ENCODE measurements at places on chromosomes 7 and 10.

- DNase-seq, result no peak
Observed at GRCh38 chr7:95927756-95928155, 155.4 kb downstream of the DYNC1I1 start.

DNA sequence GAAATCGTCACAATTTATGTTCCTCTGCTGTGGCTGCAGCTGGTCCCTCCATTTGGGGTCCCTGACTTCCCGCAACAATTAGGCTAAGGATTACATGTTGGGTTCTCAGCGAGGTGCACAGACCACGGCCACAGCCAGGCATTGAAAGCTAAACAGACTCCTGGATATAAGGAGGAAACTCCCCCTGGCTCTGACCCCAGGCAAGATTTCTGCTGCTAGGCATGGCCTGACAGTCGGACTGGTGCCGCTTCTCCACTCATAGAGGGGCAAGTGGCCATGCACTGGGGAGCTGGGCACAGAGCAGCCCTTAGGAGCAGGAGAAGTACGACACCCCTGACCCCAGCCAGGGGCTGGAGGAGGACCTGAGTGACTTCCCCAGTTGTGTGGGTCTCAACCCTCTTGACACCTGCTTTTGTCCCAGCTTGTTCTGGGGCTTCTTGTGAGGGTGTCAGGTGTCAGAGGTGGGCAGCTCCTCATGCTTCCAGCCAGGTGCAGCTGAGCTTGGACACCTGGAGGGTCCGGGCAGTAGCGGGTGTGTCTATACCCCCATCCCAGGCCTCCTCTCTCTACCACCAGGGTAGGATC is 38.3 kb downstream of the TSPAN15 start:
- no peak for DNase-seq

GRCh38 chr10:93180482-93180931 is 106.8 kb downstream of the CYP26A1 start:
- no peak for DNase-seq

GRCh38 chr10:120970595-120971529 is 119.7 kb downstream of the WDR11 start:
- DNase-seq, result no peak

GRCh38 chr10:93333278-93333978 is 148.7 kb downstream of the MYOF start:
- no peak for DNase-seq

GRCh38 chr10:33660329-33660728 is 325.9 kb upstream of the NRP1 start:
- DNase-seq, result no peak

DNA sequence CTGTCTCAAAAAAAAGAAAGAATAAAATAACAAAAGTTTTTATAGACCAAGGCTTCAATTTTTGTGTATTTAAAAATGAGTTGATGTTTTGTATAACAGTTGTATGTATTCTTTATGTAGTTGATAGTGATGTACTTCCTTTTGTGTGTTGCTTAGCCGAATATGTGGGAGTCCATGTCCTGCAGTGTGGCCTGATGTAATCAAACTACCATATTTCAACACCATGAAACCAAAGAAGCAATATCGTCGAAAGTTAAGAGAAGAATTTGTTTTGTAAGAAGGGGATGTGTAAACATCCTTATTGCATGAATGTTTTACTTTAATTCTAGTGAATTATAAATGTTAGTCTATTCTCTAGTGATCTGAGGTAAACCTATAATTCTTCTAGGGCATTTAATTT is 56.6 kb downstream of the MPLKIP start:
- DNase-seq, result no peak

GRCh38 chr10:132990684-132991545 is 48.5 kb upstream of the CFAP46 start:
- no peak for DNase-seq

GRCh38 chr7:136947347-136947746 is 78.9 kb downstream of the CHRM2 start:
- no peak for DNase-seq

GRCh38 chr7:147984265-147984664 is 606.3 kb upstream of the C7orf33 start:
- no peak for DNase-seq

DNA sequence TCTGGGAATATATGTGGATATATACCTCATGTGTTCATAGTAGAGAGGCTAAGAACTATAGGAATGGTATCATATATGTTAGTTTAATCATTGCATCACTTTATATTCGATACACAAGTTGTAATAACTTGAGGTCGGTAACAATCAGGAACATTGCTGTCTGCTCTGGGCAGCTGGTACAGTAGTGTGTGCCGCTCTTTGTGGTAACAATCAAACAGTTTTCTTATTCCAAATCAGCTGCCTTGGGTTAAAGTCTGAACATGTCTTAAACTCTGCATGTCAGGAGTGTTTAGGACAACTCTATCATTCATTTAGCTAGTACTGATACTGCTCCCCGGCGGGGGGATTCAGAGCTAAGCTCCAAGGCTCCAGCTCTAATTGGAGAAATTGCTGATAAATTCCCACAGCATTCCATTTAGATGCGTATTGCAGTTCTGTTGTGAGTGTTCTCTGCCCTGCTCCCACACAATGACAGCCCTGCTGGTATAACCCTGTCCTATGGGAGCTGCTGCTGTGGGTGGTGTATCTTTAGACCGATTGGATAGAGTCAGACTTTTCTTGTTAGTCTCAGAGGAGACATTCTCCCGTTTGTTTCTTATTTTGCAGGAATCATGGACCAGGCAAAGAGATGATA is 707.5 kb upstream of the FZD8 start:
- no peak for DNase-seq

GRCh38 chr10:71931295-71931694 is 32.9 kb upstream of the CHST3 start:
- no peak for DNase-seq

DNA sequence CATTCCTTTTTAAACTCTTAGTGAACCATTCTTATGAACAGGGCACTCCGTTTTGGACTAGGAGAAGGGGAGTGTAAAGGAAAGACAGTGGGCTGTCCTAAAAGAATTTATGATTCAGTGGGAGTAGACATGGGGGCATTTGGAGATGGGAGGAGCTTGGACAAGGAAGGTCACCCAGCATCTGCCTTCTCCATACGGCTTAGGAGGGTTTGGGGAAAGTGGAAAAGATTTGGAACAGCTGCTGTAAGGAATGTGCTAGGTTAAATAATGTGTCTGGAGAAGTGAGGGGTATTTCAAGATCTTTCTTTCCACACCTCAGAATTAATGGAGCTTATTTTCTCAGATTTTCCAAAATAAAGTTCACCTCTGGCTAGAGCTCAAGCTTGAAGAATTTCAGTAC is 24.0 kb downstream of the SLC35G1 start:
- no peak for DNase-seq

GRCh38 chr7:140025814-140026433 is 36.8 kb downstream of the PARP12 start:
- no peak for DNase-seq

DNA sequence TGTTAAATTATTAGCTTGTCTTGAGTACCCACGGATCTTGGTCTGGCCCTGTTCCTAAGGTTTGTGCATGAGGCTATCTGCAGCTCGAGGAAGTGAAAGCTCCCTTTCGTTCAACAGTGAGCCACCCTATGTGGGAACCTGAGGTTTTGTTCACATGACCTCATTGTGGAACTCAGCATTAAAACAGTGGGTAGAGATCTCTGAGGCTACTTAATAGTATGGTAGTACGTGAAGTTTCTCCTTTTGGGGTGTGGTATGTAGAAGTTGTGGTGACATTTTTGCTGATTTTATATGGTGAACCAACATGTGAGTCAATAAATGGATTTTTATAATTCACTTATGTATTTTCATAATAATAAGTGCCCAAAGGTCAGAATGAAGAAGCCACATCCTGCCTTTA is 252.7 kb upstream of the FERD3L start:
- peak; percentile 33 for DNase-seq

DNA sequence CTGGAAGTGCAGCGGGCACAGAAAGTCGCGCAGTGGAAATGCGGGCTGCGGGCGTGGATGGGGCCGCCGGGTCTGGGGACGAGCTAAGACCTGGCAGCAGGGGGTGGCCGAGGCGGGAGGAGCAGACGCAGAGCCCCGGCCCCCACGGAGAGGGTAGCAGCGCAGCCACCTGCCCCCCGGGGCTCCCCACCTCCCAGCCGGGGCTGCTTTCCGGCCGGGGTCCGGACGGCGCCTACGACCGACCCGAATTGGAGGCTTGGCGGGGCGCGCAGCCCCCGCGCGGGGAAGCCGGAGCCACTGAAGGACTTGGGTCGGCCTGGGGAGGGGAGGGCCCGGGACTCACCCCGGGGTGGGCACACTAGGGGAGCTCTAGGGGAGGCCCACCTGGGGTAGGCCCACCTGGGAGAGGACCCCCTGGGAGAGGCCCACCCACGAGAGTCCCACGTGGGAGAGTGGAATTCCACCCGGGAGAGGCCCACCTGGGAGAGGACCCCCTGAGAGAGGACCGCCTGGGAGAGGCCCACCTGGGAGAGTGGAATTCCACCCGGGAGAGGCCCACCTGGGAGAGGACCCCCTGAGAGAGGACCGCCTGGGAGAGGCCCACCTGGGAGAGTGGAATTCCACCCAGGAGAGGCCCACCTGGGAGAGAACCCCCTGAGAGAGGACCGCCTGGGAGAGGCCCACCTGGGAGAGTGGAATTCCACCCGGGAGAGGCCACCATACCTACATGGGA is 854 bp upstream of the CFAP46 start:
- no peak for DNase-seq

DNA sequence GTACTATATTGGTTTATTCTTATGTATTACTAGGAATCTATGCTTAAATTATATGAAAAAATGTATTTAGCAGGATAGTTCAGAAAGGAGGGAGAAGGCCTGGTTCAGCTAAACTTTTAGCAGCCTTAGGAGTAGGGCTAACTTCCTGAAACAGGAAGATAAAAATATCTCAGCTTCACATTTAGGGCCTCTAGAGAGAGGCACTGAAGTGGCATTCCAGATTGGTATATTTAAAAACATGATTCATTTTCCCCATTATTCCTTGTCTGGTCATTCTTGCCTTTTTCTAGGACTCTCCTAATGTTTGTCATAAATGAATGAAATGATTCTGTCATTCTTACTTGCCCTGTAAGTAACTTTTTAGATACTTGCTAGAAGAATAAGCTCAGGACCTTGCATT is 63.0 kb upstream of the CYP26C1 start:
- DNase-seq, result no peak

GRCh38 chr10:76251841-76252671 is 820.6 kb downstream of the LRMDA start:
- no peak for DNase-seq

- no peak for DNase-seq
Observed at GRCh38 chr7:70384024-70384423, 747.9 kb upstream of the GALNT17 start.

DNA sequence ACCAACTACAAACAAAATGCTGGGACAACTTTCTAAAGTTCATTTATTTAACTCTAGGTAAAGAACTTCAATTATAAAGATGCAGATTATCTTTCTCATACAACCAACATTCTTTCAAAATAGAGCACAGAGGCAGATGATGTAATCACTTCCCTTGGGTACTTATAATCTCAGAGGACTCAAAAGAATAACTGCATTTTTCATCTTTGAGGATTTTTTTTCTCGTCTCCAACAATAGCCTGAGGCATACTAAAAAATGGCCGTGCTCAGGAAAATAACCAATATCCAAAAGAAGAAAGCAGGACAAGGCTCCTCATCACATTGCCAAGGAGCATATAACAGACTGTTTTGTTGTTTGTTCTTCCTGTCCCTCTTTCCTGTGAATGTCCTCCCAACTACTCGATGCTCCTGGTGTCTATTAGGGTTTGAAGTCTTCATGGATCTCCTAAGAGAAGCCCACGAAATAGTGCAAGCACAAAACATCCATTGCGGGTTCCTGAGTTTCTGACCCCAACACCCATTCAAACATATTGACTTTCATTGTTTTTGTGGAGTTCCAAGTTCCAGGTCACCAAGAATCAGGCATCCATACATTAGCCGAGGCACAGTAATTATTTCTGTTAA is 182.9 kb downstream of the SORCS1 start:
- no peak for DNase-seq

DNA sequence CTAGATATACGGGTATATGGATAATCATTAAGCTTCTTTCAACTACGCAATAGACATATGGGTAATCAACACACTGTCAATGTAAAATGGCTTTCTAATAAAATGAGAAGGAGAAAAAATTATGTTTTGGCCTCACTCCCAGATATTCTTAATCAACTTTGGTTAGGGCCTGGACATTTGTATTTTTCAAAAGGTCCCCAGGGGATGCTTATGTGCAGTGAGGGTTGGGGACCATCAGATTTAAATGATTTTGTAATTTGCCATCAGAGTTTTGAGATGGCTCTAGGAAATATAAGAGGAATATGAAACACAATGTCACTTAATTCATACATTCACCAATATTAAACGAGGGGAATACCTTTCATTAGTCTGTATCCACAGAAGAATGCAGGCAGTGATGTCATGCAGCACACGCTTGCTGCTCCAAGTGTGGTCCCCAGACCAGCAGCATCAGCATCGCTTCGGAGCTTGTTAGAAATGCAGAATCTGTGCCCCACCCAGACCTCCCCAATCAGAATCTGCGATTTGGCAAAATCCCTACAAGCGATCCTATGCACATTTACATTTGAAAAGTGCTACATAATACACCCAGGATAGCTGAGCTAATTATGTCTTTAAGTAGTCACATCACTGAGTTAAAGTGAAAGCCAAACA is 75.1 kb downstream of the INHBA start:
- no peak for DNase-seq

DNA sequence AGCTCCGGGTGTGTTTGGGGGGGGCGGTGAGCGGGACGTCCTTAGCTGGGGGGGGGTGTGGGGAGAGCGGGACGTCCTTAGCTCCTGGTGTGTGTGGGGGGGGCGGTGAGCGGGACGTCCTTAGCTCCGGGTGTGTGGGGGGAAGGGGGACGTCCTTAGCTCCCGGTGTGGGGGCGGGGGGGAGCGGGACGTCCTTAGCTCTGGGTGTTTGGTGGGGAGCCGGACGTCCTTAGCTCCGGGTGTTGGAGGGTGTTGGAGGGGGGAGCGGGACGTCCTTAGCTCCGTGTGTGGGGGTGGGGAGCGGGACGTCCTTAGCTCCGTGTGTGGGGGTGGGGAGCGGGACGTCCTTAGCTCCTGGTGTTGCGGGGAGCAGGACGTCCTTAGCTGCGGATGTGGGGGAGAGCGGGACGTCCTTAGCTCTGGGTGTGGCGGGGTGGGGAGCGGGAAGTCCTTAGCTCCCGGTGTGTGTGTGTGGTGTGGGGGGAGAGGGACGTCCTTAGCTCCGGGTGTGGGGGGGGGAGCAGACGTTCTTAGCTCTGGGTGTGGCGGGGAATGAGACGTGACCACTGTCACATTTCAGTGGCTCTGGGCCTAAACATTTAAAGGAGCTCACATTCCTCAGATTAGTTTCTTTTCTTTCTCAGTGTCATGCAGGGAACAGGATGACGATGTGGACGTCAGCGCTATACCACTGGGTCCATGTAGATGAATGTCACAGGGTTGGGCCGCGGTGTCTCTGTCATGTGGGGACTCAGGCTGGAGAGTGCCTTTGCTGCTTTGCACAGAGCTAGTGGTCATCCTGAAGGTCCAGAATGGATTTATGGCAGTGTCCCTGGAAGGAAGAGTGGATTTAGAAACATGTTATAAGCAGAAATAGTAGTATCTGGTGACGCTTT is 7.5 kb downstream of the DYNC2I1 start:
- peak; percentile 78 for DNase-seq

GRCh38 chr7:34486371-34486770 is 171.6 kb upstream of the NPSR1 start:
- no peak for DNase-seq
